ENCODE measurements at places on chromosomes 1 and 21.

DNA sequence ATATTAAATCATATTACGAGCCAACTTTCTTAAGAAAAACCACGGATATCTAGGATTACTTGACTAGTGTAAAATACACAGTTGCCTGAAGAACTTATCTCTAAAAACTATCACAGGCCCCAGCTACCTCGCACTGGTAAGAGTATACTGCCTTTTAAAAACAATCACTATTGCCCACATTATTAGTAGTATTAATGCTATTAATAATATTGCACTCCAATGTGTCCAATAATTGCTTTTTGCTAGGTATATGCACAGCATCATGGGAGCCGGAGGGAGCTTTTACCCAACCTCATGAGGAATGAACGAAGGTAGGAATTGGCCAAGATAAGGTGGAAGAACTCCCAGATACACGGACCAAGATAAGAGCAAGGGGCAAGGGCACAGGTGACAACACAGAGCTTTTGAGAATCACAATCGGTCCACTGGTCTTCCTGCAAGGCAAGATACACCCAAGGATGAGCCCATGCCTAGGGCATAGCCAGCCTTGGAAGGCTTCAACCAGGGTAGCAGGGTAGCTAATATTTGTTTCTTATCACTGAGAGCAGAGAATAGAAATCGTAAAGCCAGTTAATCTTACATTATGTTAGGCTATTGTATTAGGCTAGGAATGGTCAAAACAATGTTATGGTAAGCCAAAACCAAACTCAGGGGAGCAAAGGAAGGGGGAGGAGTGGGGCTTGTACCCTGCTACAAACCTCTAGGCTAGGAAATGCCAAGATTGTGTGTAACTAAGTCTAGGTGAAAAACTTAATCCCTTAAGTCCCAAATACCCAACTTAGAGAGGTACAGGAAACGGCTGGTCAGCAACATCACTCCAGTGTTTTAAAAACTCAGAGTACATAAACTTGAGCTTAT is 9.4 kb downstream of the GLUL start:
- no peak for DNase-seq

DNA sequence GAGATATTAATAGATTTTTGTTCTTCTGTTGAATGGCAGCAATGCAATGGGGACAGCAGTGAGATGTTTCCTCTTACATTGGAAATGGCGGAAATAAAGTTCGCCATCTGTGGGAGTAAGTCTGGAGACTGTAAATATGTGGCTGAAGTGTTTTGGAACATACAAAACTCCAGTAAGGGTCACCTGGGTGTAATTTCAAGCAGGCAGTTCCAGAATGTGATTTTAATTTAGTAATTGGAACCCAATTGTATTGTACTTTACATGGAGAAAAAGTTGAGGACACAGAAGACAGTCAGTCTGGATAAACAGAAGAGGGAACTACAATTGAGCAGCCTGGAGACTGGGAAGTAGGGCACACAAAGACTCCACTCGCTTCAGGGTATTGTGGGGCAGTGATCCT is 108.6 kb downstream of the NTMT2 start:
- no peak for DNase-seq

DNA sequence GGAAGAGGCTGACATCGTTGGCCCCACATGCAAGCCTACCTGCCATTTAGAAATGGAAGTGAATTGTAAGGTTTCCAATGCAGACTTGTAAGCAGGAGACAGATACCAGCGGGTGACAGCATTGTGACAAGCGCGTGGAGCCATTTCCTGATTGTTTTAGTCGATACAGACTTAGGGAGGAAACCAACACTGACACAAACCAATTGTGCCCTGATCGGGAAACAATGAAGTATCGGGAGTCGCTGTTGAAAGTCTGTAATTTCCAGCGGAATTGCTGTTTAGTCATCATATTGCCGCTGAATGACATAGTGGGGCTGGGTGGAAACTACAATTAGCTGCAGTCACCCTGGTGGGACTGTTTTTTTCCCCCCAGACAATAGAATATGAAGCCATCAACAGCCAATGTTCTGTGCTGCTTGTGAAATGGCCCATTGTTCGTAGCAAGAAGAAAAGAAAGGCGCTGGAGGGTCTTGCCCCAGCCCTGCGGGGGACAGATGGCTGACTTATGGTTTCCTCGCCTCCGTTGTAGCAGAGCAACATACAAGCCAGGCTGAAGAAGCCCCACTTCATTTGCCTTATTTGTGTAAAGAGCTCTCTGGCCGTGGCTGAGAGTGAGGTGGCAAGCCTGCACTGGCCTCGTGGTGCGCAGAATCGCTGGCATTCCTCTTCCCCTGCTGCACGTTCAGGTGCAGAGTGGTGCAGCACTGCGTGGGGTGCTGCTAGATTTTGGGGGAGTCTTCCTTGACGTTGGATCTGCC is 462.7 kb downstream of the CAMTA1 start:
- DNase-seq, result no peak

DNA sequence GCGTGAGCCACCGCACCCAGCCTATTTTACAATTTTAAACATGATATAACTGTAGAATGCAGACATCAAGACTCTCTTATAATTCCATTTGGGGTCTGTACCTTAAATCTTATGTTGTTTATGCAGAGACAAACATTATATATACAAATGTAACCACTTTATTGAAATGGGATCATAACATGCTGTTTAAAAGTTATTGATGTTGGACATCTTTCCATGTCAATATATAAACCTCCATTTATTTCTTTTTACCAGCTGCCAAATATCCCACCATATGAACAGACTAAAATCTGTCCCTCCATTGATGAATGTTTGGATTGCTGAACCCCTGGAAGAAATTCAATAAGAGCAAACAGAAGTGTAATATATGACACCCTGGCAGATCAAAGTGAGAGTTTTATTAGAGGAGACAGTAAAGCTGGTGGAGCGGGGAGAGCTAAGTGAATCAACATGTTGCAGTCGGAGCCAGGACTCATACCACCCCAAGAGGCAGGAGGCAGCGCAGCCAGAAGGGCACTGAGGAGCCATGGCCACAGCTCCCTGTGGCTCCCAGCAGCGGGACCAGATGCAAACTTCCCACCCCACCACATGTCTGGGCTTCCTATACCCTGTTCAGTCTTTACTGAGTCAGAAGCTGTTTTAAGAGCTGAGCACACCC is 4.7 kb upstream of the PCSK9 start:
- DNase-seq, result no peak

- no peak for DNase-seq
Observed at GRCh38 chr1:235749755-235750300, 100.2 kb upstream of the GNG4 start.

DNA sequence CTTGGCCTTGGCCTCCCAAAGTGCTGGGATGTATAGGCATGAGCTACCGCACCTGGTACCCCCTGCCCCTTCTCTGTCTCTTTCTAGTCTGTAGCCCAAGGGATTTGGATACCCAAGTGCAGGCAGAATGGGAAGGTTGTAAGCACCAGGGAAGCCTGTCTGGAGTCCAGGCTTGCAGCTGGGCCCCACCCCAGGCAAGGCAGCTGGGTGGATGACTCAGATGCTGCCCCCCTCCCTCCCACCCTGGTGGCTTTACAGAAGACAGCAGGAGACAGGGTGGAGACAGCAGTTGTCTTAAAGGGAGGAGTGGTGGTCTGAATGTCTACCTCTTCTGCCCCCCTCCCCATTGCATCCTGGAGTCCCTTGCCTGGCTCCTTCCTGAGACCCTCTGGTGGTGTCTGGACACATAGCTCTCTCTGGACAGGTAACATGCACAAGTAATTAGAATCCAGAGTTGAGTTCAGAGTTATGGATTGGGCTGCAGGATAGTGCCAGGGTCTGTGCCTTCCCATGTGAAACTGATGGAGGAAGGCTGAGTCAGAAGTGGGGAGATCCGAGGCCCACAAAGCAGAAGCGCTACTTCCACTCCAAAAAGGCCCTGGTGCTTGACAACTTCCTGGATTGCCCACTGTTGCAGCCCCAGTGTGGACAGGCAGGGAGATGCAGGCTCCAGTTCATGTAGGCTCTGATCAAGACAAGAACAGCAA is 5.1 kb downstream of the LMNA start:
- DNase-seq, result no peak

- no peak for DNase-seq
Observed at GRCh38 chr1:54559111-54559548, 11.1 kb downstream of the ACOT11 start.

DNA sequence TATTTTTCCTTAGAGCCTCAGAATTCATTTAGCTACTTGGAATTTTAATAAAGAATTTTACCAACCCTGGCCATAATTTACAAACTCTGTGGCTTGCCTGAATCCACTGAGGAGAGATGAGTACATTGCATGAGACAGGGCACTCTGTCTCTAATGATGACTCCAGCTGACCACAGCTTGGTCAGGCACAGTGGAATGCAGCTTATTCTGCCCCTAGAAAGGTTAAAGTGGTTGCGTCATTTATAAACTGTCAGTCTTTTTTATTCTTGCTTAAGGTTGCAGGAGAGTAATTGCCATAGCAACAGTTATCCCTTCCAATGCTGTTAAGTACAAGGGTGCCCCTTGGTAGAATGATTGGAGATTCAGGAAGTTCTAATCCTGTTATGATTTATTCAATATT is 28.3 kb downstream of the PDE4B start:
- no peak for DNase-seq

- DNase-seq, result no peak
Observed at GRCh38 chr1:55321942-55322341, 106.8 kb upstream of the USP24 start.

DNA sequence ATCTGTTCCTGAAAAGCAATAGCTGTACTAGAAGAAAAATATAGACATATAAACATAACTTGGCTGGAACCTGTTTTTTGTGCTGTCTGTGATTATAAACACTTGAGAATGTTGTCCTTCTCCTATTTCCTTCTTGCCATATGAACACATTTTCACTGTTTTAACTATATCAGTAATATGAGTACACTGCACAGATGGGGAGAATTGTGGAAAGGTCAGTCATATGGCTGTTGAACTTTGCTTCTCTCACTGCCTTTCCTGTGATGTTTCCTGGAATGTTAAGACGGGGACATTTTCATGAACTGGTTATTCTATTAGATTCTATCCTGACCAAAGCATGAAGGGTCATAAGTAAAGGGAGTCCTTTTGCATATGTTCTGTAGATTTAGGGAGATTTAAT is 24.9 kb downstream of the HMCN1 start:
- no peak for DNase-seq

DNA sequence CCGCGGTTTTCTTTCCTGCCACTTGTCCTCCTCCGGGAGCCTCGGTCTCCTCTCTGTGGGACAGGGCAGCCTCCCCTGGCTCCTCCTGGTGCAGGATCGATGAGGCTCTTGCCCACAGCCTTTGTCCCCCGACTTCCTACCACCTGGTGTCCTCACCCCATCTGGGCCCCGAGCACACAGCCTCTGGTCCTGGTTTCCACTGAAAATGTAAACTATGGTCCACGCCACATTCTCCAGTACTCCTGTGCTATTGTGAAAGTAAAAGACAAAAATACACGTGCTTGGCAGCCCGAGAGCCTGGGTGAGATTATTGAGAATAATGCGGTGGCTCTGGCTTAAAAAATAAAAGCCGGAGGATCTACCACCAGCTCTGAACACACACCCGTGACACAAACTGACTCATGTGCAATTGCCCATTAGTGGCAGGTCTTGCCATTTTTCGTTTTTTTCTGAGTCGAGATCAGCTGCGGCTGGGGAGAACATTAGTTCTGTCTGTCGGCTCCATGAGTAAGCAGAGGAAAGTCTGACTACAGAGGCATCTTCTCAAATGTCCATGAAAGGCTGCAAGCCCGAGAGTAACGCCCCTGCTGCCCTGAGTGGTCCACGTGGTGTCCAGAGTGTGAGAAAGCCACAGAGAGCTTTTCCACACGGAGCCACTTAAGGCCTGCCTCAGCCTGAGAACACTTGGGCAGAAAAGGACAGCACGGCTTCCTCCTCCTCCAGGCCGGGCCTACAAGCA is 5.7 kb upstream of the COL6A2 start:
- DNase-seq, result no peak

DNA sequence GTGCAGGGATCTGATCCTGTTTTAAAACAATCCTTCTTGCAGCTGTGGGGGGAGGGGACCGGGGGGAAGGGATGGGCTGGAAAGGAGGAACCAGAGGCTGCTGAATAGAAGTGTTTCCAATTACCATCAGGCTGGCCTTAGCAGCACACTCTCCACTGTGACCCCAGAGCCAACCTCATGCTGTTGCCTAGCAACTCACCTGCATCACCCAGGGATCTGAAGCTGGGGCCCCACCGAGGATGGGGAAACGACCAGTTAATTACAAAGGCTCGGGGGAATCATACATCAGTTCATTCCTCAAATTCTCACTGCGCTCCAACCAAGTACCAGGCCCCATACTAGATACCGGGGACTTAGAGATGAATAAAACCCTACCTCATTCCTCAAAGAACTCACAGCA is 11.9 kb upstream of the GPX7 start:
- DNase-seq, result peak; percentile 54

DNA sequence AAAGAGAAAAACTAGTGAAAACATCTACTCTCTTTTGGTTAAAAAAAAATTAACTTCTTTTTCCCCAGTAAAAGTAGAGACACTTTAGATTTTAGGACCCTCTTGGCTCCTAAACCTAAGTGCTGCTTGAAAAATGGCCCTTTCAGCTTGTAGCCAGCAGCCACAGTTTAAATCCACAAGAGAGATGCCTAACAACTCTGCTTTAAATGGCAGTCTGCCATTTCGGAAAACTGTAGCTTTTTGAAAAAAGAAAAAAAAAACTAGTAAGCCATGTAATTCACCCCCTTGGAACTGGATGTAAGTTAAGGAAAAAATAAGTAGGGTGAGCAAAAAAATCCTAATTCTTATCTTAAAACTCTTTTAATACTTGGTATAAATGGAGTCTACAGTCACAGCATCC is 56.0 kb downstream of the LHX9 start:
- no peak for DNase-seq
